MV-4-11 (cell line): ENCODE measurements at places on chromosomes 16 and 17.

GRCh38 chr16:71666928-71667707, 41.1 kb downstream of the MARVELD3 start:
- no peak for DNase-seq

- DNase-seq = no peak
Measured at GRCh38 chr16:65038100-65038499, 83.8 kb downstream of the CDH11 start.

DNA sequence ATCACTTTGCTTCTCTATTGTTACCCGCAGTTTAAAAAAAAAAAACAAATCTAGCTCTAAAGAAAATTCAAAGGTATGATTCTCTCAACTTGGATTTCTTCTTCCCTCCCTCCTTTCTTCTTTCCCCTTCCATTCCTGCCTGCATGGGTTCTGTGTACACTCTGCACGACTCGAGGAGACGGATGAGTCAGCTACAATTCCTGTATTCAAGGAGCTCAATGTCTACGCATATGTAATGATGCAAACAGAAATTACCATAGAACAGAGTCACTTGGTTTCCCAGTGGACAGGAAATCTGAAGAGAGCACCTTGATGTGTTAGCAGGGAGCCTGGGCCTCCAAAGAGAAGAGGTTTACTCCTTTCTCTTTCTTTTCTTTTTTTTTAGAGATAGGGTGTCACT, 92.3 kb downstream of the VPS53 start:
- no peak for DNase-seq

- DNase-seq = no peak
Measured at GRCh38 chr16:10338426-10338825, 47.4 kb upstream of the ATF7IP2 start.

GRCh38 chr17:66778531-66779236, 56.2 kb upstream of the CACNG5 start:
- no peak for DNase-seq

GRCh38 chr17:81551458-81552243, 502 bp downstream of the FAAP100 start:
- DNase-seq = no peak

- peak; percentile 43 for DNase-seq
Measured at GRCh38 chr16:84970447-84971127, 40.7 kb downstream of the ZDHHC7 start.

GRCh38 chr17:34436607-34437006, 73.6 kb upstream of the CCL1 start:
- no peak for DNase-seq

DNA sequence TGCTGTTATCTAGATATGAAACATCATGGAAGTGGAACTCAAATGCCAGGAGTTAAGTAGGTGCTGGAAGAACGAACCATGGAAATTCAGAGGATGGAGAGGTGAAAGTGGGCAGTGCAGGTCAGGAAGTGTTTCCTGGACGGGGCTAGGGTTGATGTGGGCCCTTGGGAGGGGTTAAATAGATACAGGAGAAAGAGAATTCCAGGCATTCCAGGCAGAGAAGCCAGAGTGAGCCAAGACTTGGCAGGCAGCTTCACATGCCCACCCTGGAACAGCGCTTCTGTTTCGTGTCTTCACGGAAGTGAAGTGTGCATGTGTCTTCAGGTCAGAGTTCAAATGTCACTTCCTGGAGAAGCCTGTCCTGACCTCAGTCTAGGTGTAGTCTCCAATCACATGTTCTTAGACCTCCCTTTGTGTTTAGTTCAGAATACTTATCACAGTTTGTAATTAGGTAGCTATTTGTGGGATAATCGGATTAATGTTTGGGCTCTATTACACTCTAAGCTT, 41.3 kb downstream of the GP2 start:
- DNase-seq = no peak

- no peak for DNase-seq
Measured at GRCh38 chr16:7590934-7591333, 258.3 kb downstream of the RBFOX1 start.

- no peak for DNase-seq
Measured at GRCh38 chr16:87555647-87556046, 46.7 kb upstream of the JPH3 start.

DNA sequence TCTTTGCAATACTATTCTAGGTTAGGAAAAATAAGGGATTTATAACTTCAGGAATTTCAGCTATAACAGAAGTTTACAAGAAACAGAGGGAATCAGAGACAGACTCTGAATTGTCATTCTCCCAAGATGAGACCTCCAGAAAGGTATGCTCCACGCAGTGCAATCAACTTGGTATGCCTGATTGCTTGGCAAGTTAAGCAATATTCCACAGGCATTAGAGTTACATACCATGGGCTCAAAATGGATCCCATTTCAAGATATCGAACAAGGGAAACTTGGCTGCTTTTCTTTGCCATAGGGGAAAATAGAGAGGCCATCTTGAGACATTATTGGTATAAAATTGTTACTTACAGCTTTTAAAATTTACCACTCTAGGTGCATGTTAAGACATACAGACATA, 615.6 kb upstream of the SOX9 start:
- DNase-seq = no peak
